ENCODE measurements at places on chromosomes 7 and 10. TPM values are rescaled to one million over a fixed set of nuclear protein-coding genes. Genes with fewer than 3 reads are reported as not detected.

TMEM225B gene
- polyA plus RNA-seq = 1.5 TPM

BEND7 gene
- polyA plus RNA-seq = 20.3 TPM

PNLIPRP2 gene
- not detected for polyA plus RNA-seq

ORAI2 gene
- 10.5 TPM for polyA plus RNA-seq

GRCh38 chr7:121440857-121441503 is 44.9 kb upstream of the FAM3C start:
- no peak for DNase-seq

DNA sequence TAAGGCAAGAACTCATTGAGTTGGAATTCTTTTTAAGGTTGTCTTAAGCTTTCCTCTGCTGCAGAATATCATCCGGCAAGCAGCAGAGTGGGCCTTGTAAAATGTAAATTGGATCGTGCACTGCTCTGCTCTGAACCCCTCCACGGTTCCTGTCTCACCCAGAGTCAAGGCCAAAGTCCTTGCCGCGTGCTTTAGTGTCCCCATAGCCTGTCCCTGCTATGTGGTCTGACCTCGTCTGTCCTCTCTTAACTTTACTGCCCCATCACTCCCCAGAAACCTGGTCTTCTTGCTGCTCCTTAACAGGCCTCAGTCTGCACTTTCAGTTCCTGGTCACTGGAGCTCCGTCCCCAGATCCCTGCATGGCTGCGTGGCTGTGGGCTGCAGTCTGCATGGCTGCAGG is 121.6 kb upstream of the SDK1 start:
- DNase-seq = no peak

GRCh38 chr7:107318523-107319160 is 149.8 kb downstream of the HBP1 start:
- DNase-seq = no peak

DNA sequence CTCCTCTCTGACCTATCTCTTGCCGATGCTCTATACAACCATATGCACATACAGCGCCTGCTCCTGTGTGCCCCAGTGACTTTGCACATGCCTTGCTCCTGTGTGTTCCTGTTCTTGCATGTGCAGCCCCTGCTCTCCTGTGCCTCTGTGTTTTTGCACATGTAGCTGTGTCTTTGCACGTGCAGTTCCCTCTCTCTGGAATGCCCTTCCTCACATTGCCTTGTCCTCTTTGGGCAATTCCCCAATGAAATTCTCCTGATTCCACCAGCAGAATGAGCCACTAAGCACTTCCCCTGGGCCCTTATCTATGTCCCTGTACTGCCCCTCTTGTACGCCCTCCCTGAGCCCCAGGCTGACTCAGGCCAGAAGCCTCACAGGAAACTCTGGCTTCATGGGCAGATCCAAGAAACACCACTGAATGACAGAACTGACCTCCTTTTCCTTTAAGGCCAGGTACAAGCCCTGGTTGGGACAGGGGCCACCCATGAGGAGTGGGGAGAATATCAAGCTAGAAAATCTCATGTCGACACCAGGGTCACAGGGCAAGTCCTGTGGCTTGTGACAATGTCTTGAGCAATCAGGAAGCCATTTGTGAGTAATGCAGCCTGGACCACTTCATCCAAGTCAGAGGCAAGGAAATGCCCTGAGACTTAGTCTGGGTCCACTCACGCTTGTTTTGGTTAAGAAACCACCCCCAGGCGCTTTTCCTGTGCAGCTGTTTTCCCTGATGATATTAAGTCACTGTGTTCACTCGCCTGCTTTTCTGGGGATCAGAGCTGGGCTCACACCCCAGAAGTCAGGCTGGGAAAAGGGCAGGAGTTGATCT is 1.9 kb upstream of the ARHGAP22 start:
- DNase-seq = no peak

- DNase-seq = no peak
Measured at GRCh38 chr10:95289003-95289920, 1.5 kb downstream of the PDLIM1 start.

DNA sequence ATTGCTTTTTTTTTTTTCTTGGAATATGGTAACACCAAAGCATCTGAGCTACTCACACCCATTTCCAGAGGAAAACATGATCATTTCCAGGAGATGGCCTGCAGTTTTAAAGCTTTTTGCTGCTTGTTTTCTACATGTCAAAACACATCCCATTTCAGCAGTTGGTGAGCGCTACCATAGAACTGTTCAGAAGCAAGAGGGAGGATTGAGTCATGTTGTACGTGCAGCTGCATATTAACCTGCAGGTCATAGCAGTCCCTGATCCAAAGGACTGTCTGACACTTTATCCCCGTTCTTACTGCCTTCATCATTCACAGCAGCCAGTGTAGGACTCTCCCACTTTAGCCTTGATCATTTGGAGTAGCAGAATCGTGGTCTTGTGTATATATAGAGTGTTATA is 124.6 kb downstream of the AUTS2 start:
- DNase-seq = no peak

DNA sequence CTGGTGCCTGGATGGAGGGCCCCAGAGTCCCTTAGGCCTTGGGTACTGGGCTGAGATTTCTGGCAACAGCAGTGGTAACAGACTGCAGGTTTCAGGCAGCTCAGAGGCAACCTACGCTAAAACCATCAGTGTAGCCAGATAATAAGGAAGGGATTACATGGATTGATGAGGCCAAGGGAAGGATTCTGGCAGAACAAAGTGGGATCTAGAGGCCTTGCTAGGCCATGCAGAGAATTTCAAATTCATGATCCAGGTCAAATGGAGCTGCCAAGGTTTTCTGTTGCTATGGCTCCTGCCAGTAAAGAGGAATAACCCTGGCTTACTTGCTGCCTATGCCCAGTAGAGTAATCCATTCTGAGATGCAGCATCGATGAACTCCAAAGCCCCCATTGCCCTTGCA is 445.7 kb downstream of the ADRA2A start:
- DNase-seq = no peak

DNA sequence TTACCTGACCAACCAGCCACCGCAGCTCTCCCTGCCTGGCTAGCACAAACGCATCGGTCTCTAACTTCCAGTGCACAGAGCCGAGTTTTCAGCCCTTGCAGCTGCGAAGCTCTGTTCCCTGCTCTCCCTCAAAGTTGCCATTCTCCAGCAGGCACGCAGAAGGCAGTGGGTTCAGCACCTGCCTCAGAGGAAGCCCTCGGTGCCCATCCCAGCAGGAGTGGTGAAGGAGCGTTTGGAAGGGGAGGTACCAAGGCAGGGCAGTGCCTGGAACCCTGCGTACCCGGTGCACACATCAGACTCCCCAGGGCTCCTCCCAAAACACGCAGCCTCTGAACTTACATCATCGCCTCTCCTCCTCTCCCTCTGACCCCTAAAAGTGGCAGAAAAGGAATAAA is 1.7 kb upstream of the STK32C start:
- DNase-seq = no peak

GRCh38 chr7:7427363-7427762 is 108.3 kb downstream of the COL28A1 start:
- DNase-seq = no peak

DNA sequence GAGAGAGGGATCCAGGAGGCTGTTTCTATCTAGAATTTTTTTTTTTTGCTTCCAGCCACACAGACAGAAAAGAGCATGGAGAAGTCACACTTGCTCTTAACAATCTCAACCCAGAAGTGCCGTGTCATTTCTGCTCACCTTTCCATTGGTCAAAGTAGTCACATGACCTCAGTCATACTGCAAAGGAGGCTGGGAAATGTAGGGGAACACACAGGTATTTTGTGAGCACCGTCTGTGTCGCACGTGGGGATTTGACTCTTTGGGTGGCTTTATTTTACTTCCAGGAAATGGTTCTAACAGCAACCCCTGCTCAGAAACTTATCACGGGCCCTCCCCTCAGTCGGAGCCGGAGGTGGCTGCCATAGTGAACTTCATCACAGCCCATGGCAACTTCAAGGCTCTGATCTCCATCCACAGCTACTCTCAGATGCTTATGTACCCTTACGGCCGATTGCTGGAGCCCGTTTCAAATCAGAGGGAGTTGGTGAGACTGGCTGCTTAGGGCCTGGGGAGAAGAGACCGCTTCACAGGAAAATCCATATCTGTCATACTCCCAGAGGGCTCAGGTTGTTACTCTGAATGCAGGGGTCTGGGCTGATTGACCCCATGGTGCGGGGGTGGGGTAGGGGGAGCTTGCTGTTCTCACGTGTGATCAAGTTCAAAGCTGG is 13.1 kb upstream of the CPA1 start:
- DNase-seq = no peak

Data from right lung (tissue), 10 donors.